ENCODE measurements at places on chromosomes 11 and 22.
A peak's percentile ranks its signal among the peaks of the same experiment; 100 is the strongest.

DNA sequence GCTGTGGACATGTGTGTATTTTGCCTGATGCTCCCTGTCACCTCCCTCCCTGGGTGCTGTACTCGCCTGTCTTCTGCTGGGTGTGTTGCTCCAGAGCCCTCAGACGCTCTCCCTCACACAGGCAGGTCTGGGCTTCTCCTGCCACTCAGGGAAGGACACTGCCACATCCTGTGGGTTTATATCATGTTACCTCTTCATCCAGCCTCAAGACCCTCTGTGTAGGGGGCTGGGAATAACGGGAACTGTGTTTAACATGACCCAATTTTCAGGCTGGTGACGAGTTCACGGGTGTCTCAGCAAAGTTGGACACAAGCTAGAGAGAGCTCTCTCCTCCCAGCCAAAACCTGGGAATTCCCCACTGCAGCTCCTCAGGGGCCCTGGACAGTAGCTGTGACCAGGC, 24.6 kb downstream of the MYBPC3 start:
- DNase-seq = no peak

- no peak for DNase-seq
These were observed 1.3 kb upstream of the ZDHHC8 start for GRCh38 chr22:20130319-20130718.

DNA sequence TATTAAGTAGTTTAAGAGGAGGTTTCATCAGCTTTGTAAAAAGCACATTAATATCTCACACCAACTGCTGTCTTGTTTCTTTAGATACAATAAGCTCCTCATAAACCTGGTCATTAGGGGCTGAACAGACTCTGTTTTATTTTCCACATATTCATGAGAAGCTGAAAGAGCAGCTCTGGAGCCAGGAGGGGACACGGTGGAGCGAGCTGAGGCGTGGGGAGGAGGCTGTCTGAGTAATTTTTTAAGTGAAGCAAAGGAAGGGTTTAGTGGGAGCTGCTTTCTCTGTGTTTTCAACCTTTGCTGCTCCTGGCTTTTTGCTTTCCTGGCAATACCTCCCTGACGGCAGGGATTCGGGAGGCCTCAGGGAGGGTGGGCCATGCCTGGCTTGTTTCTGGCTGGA, 67.0 kb upstream of the EIF3D start:
- DNase-seq = no peak

GRCh38 chr22:22092974-22093373, 110.4 kb upstream of the TOP3B start:
- DNase-seq = no peak

- DNase-seq = no peak
These were observed 67.9 kb downstream of the DCUN1D5 start for GRCh38 chr11:103024086-103024485.

DNA sequence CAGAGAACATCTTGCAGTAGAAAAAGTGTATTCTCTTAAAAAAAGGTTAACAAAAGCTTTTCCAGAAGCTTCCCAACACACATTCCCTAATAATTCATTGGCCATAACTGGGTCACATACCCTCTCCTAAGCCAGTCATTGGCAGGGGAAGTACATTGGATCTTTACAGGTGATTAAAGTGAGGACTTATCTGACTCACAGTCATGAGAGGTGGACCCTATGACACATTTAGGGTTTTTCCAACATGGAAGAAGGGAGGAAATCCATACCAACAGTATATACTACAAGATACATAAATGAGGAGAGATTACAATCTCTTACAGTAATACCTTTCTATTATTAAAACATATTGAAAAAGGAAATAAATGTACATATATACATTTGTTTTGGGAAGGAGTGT, 72.2 kb downstream of the CCDC73 start:
- no peak for DNase-seq

DNA sequence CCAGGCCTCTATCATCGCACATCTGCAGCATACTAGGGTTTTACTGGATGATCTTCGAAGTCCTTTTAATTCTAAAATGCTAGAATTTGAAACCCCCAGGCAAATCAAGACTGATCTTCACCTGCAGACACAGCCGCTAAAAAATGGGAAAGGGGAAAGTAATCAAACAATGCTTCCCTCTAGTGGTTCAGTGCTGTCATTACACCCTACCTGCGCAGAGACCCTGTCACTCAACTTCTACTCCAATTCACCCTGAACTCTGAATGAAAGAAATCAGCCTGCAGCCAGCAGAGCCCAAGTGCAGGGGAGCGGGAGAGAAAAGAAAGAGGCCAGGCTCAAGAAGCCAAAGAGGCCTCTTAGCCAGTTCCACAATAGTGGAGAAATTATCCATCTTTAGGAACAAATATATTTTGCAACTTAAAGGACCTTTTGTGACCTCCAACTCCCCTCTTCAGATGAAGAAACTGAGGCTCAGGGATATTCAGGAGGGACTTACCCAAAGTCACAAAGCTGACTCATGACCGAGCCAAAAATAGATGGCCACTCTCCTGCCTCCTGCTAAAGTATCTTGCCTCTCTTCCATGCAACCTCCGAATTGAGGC, 33.0 kb downstream of the SERGEF start:
- DNase-seq = peak; percentile 1

DNA sequence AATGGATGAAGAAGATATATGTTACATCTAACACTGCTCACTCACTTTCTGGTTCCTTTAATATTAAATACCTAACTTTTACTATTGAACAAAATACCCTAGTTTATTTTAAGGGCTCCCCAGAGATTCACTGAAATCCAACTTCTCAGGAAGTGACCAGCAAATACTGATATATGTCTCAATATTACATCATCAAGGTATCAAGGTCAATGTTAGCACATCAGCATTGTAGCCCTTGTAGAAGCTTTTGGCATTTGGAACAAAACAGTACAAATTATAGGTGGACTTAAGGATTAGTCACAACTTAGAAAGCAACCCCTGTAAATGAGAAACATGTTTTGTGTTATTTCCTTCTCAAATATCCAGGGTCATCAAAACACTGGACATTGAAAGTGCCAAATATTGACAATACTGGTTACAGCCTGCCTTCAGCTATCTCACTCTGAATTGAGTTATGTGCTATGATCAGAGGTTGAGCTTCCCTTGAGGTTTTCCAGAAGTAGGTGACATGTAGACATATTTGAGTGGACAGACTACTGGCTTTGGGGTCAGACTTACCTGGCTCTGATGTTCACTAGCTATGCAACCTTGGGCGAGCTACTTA, 1.9 kb upstream of the ATL3 start:
- DNase-seq = no peak

- no peak for DNase-seq
These were observed 17.5 kb upstream of the CBX7 start for GRCh38 chr22:39169797-39170466.

GRCh38 chr11:81022057-81022456, 1581.2 kb upstream of the TENM4 start:
- no peak for DNase-seq

GRCh38 chr11:35260342-35260985, 121.5 kb downstream of the CD44 start:
- DNase-seq = no peak

GRCh38 chr22:40673017-40673416, 6.3 kb upstream of the MCHR1 start:
- DNase-seq = no peak

DNA sequence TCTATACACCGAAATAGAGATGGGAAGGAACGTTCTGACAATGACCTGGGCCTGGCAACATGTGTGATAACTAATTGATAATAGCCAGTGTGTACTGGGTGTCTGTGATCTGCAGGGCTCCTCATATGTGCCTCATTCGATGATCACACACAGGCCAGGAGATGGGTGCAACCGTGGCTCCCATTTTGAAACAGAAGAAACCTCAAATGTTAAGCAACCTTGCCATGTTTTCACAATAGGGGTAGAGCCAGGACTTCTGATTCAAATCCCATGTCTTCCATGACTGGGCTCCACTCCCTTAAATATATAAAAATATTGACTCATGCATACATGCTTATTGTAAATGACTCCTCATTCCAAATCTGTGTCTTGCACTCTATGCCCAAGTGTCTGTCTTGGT, 11.1 kb downstream of the APOL3 start:
- no peak for DNase-seq

DNA sequence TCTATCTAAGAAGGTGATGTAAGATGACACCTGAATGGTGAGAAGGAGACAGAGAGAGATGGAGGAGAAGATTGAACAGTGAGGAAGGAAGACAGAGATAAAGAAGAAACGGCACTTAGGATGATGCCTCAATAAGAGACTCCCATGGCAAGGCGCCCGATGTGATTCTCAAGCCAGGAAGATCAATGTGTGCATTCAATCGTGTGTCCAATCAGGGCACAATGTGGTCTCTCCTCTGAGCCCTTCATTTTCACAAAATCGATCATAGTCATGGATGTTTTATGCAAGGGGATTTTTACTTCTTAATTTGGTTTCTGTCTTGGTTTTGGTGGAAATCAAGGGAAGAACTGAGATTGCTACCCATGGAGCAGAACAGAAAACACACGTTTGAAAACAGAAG, 19.9 kb upstream of the TMPRSS13 start:
- no peak for DNase-seq

DNA sequence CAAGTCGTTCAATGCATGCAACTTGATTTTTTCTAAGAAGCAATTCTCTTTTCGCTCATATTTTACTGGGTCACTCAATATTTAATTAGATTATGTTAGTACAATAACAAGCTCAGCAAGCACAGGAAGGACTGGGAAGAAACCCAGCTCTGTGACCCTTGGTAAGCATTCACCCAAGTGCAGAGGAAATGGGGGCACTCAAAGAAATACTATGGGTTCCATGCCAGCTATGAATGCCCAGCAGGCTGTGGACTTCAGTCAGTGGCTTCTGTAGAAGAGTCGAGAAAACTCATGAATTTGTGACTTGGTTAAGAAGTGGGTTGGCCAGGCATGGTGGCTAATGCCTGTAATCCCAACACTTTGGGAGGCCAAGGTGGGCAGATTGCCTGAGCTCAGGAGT, 123.6 kb downstream of the GALNT18 start:
- DNase-seq = no peak

- no peak for DNase-seq
These were observed 15.4 kb upstream of the TMEM191C start for GRCh38 chr22:21451545-21452520.

Data from anterior cingulate cortex (tissue), 58 donors.